ENCODE measurements at places on chromosomes 5 and 9. TPM values are rescaled to one million over a fixed set of nuclear protein-coding genes. Genes with fewer than 3 reads are reported as not detected.
A peak's percentile ranks its signal among the peaks of the same experiment; 100 is the strongest.

PDZD2 gene
- total RNA-seq = 34.0 TPM

ST8SIA4 gene
- 0.42 TPM for total RNA-seq

SOX30 gene
- not detected for total RNA-seq

HRCT1 gene
- 7.8 TPM for total RNA-seq

CFAP90 gene
- total RNA-seq = not detected

GRCh38 chr9:91421128-91421765 lies 2.4 kb downstream of the NFIL3 start:
- peak overlapping the region; percentile 97 for H3K4me3 ChIP-seq
- H3K27me3 ChIP-seq = no peaks in the 10 kb centered on the region
- peaks cover 69% of the 10 kb centered on the region for H3K4me1 ChIP-seq
- no peak for DNase-seq
- peak overlapping the region; percentile 99 for H3K27ac ChIP-seq

- peaks cover 12% of the 10 kb centered on the region for H3K4me1 ChIP-seq
- H3K36me3 ChIP-seq = no peaks in the 10 kb centered on the region
- no peak overlapping the region for H3K27ac ChIP-seq
- DNase-seq = no peak
Observed at GRCh38 chr5:67246108-67246507, 49.5 kb upstream of the CD180 start.

DNA sequence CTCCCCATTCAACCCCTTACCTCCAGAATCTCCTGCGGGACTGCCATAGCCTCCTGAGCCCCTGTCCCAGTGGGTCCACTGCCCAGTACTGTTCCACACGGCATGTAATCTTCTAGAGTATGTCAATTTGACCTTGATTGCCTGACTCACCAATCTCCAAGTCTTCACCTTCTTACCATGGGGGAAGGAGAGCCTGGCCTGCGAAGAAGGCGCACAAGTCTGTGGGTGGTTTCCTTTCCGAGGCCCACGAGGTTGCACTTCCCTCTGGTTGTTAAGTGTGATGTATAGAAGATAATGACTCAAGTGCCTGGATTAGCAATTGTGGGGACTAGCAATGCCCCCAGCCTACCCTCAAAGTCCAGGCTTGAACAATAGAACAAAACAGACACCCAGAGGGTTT lies 8.1 kb upstream of the TENT4A start:
- H3K27me3 ChIP-seq = peaks cover 3% of the 10 kb centered on the region
- no peak for DNase-seq
- peaks cover 2% of the 10 kb centered on the region for H3K36me3 ChIP-seq

- H3K4me1 ChIP-seq = peaks cover 81% of the 10 kb centered on the region
- H3K27ac ChIP-seq = peak overlapping the region; percentile 36
- H3K4me3 ChIP-seq = no peak overlapping the region
- DNase-seq = no peak
- H3K27me3 ChIP-seq = no peaks in the 10 kb centered on the region
- H3K36me3 ChIP-seq = no peaks in the 10 kb centered on the region
Observed at GRCh38 chr5:14172149-14172795, 29.1 kb downstream of the TRIO start.

- no peak overlapping the region for H3K27ac ChIP-seq
- no peaks in the 10 kb centered on the region for H3K4me1 ChIP-seq
- H3K4me3 ChIP-seq = no peak overlapping the region
- no peaks in the 10 kb centered on the region for H3K36me3 ChIP-seq
- DNase-seq = no peak
Observed at GRCh38 chr5:156560002-156560401, 233.0 kb downstream of the SGCD start.

- no peak overlapping the region for H3K27ac ChIP-seq
- H3K36me3 ChIP-seq = peaks cover 5% of the 10 kb centered on the region
- DNase-seq = no peak
- H3K4me1 ChIP-seq = peaks cover 17% of the 10 kb centered on the region
Observed at GRCh38 chr5:177610131-177610769, 10.3 kb downstream of the B4GALT7 start.

DNA sequence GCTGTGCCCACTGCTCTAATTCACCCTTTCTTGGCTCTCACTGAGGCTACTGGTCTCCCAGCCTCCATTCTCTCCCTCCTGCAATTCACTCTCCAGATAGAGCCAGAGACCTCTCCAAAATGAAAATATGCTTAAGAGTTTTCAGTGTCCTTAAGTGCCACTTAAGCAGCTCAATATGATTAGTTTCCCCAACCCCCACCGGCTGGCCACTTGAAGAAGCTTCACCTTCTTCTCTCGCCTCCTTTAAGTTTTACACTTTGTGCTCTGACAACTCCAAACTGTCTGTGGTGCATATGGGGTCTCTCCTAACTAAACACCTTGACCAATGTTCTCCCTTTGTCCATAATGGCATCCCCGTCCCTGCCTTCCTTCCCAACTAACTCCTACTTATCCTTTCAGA lies 53.4 kb downstream of the CDK5RAP2 start:
- H3K4me3 ChIP-seq = no peak overlapping the region
- no peaks in the 10 kb centered on the region for H3K27me3 ChIP-seq
- no peak for DNase-seq
- H3K36me3 ChIP-seq = peaks cover 53% of the 10 kb centered on the region

DNA sequence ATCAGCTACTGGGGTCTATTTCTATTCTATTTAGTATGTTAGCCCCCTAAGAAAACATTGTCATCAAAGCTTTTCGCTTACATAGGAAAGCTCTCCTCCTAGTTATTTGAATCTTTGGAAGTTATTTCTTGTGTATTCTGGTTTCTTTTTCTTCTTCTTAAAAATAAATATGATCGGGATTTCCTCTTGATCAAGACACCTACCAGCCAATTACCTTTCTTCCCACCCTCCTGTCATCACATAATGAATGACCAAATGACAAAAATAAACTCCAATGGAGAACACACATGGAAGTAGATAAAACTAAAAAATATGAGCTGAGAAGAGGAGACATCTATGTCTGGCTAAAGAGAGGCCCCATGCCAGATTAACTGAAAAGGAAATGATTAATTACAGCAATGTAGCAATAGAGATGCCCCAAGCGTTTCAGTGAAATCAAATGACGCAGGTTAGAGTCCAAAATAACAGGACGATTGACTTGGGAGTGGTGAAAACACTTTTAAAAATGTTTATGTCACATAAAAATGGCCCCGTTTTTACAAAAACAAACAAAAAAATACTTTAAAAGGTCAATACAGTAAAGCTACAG lies 59.5 kb upstream of the PCSK1 start:
- H3K4me3 ChIP-seq = no peak overlapping the region
- no peaks in the 10 kb centered on the region for H3K36me3 ChIP-seq
- H3K27ac ChIP-seq = no peak overlapping the region
- H3K4me1 ChIP-seq = peaks cover 19% of the 10 kb centered on the region
- H3K27me3 ChIP-seq = peaks cover 9% of the 10 kb centered on the region
- DNase-seq = no peak

DNA sequence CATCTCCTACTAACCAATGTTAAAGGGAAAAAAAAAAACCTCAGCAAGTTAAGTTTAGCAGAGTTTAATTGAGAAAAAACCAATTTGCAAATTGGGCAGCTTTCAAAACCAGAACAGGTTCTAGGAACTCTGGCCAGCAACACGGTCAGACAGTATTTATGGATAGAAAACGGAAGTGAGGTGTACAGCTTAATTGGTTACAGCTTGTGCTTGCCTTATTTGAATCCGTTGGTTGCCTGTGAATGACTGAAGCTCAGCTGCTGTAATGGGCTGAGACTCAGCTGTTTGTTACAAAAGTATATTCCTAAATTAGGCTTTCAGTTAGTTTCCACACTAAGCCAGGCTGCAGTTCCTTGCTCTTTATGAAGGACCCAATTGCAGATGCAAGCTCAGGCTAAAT lies 217.0 kb downstream of the SREK1 start:
- no peaks in the 10 kb centered on the region for H3K36me3 ChIP-seq
- H3K4me3 ChIP-seq = no peak overlapping the region
- H3K4me1 ChIP-seq = peaks cover 5% of the 10 kb centered on the region
- no peak for DNase-seq
- peaks cover 13% of the 10 kb centered on the region for H3K27me3 ChIP-seq
- no peak overlapping the region for H3K27ac ChIP-seq

DNA sequence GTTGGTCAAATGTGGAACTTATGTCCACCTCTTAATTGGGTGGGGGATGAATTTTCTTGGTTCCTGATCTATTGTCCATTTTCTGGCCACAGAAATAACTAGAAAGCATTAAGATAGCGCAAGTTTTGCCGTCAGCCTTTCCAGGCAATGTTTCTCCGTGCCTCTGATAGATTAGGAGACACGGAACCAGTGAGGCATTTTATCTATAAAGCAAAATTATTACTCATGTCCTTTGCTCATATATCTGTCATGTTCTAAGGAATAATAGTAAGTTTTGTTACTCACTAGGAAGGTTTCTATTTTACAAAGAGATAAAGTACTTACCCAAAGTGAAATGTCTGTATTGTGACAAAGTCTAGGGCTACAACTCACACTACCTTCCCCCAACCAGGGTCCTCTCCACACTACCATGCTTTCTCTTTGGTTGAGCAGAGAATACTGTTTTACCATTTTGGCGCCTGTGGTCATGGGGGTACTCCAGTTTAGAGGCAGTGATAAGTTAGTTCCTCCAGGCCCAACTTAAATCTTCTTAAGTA lies 19.9 kb upstream of the IL9 start:
- no peak overlapping the region for H3K4me3 ChIP-seq
- H3K36me3 ChIP-seq = no peaks in the 10 kb centered on the region
- no peak for DNase-seq
- no peak overlapping the region for H3K27ac ChIP-seq

Data from chondrocyte (in vitro differentiated cells).